AG09319 (cell line): ENCODE measurements at places on chromosomes 12 and 14.

GRCh38 chr14:50677527-50678063, 9.5 kb upstream of the SAV1 start:
- no peak for DNase-seq

GRCh38 chr12:106601496-106601895, 18.7 kb downstream of the RFX4 start:
- DNase-seq = no peak

DNA sequence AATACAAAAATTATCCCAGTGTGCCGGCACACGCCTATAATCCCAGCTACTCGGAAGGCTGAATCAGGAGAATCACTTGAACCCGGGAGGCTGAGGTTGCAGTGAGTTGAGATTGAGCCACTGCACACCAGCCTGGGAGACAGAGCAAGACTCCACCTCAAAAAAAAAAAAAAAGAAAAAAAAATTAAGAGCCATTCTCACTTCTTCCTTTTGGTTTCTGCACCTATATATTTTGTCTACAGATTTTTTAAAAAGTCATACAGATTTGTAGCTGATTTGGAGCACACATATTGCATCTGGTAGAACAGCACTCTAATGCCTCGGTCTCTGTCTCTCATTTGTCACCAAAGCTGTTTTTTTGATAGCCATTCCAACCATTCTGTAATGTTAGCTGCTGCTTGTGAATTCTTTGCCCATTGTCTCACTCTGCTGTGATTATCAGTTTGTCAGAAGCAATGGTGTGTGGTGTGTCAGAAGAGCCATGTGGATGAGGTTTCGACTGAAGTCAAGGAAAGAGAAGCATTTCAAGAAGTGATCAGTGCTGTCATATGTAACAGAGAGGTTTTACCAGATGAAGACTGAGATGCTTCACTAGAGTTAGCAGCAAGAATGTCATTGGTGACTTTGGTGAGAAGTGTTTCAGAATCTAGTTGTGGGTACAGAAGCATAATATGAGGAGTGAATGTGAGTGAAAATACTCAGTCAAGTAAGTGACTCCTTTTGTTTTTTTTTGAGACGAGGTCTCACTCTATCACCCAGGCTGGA, 8.7 kb upstream of the KTN1 start:
- DNase-seq = no peak

DNA sequence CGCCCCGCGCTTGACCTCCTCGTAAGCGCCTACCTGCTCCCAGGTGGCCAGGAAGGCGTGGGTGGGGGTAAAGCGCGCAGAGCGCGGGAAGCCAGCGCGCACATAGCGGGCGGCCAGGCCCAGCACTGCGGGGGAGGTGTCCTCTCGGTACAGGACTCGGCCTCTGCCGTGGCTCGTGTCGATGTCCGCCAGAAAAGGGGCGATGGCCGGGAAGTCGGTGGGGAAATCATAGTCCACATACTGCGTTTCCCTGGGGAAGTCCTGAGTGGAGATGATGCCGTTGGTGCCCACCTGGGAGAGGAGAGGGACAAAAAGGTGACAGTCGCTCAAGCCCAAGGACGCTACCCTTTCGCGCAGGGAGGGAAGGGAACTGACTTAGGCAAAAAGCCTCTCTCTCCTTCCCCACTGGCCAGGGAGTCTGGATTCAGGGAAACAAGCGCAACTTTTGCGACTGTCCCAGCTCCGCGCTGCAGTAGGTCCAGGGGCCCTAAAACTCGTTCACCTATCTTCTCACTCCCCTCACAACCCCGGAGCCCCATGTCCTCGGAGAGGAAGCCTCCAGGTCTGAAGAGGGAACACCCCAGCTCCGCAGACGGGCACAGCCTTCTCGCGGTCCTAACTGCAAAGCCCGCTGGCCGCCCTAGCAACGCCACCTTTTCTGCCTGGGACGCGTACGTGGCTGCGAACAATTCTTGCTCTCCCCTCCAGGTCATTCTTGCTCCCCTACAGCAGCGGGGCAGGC, 815 bp downstream of the NID2 start:
- DNase-seq = no peak

GRCh38 chr12:56898938-56899337, 35.3 kb downstream of the SDR9C7 start:
- DNase-seq = no peak

DNA sequence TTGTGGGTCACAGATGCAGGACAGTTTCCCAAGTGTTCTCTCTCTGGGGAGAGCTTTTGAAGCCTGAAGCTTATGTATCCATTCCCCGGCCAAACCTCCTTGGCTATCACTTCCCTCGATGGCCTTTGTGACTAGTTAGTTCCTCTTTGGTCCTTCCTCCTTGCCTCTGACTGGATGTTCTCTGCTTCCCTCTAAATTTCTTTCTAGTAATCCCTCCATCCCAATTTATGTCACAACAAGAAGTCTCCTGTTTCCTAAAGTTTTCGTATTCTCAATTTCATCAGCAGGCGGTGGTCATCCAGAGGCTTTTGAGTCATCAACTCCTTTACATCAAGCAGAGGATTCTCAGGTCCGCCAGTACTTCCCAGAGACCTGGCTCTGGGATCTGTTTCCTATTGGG, 27.5 kb downstream of the A2ML1 start:
- no peak for DNase-seq

DNA sequence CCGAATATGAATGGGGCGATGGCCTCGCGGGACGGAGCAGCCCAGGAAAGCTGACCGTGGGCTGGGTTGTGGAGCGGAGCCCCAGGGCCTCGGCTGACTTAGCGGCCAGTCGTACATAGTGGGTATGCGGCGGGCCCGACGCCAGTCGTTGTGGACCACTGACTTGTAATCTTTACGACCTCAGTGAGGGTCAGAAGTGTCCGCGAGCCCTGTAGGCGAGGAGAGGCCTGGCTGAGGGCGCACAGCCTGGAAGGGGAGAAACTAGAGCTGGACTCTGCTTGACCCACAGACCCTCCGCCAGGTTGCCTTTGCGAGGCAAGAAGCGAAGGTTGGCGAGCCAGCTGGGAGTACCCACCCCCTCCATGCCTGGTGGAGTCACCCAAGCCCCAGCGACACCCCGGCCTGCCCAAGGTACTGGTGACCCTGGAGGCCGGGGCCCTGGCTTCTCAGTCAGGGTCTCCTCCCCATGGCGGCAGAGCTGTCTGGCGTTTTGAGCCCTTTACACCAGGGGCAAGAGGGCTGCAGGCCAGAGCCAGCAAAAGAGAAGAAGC, 15.6 kb upstream of the DYNC1H1 start:
- DNase-seq = no peak

GRCh38 chr14:95520346-95520745, 3.9 kb upstream of the SYNE3 start:
- DNase-seq = no peak

DNA sequence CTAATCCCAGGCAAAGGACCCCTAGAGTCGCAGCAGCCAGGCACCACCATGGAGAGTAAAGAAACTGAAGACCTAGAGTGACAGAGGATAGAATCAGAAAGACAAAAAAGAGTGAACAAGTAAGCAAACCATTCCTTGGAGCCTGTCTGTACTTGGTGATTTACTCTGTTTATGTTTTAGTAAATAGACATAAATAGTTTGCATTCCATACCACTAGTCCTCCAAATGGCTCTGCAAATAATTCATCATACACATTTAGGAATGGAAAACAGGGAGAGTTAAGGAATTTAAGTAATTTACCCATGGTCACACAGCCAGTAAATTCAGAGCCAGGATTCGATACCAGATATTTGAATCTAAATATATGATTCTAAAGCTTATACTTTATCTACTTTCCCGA, 2.8 kb downstream of the OLR1 start:
- DNase-seq = no peak

GRCh38 chr12:120283318-120283717, 8.4 kb downstream of the RNU4-2 start:
- no peak for DNase-seq

DNA sequence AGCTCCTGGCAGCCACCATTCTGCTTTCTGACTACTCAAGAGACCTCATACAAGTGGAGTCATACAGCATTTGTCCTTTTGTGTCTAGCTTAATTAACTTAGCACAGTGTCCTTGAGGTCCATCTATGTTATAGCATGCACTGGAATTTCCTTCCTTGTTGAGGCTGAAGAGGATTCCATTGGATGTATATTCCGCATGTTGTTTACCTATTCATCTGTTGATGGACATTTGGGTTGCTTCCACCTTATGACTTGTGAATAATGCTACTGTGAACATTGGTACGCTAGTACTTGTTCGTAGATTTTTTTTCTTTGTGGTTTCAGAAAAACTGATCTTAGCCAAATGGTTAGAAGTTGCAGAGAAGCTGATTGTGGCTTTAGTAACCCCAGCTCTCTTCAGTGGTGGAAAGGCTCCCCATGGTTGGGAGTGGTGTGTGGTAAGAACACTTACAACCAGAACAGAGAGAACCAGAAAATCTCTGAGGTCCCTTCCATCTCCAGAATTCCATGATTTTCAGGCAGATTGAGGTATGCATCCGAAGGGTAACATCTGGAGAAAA, 118.4 kb downstream of the SAMD4A start:
- DNase-seq = no peak

- no peak for DNase-seq
These were observed 3.9 kb upstream of the SERPINA4 start for GRCh38 chr14:94557327-94557726.

GRCh38 chr12:88334271-88334670, 192.2 kb downstream of the TMTC3 start:
- DNase-seq = no peak

DNA sequence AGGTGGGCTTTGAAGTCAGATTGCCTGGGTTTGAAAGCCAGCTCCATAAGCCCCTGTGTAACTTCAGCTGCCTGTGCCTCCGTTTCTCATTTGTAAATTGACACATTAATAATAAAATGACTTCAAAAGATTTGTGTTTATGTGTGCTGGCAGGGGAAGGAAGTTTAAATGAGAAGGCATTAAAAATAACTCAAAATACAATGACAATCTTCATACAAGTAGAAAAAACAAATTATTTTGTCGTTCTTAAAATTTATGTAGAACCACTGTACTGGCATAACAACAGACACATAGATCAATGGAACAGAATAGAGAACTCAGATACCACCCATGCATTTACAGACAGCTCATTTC, 83.0 kb downstream of the PPM1A start:
- no peak for DNase-seq

DNA sequence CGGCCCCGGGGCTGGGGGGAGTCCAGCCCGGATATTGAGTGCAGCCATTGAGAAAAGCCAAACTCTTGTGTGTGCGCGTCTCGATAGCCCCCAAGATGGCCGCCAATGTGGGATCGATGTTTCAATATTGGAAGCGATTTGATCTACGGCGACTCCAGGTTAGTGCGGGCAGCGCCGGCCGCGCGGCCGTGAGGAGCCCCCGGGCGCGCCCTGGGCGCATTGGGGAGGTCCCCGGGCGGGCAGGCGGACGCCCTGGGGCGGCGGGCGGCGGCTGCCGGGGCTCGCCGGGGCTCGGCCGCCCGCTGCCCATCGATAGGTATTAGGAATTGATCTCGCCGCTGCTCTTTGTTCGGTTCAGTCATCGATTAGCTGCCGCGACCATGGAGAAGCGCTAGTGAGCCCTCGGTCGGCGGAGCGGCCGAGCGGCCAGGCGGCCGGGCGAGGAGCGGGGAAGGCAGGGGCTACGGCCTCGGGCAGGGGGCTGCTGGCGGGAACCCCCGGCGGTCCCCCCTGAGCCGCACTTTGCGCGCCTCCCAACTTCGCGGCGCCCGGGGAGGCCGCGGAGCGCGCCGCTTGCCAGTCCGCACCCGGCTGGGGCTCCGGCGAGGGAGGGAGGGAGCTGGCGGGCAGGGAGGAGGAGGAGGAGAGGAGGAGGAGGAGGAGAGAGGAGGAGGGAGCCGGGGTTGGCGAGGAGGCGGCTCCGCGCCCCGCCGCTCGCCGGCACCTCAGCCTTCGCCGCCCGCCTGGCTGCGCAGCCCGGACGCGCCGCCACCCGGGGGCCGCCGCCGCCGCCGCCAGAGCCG, 113.9 kb upstream of the MYL2 start:
- DNase-seq = no peak

DNA sequence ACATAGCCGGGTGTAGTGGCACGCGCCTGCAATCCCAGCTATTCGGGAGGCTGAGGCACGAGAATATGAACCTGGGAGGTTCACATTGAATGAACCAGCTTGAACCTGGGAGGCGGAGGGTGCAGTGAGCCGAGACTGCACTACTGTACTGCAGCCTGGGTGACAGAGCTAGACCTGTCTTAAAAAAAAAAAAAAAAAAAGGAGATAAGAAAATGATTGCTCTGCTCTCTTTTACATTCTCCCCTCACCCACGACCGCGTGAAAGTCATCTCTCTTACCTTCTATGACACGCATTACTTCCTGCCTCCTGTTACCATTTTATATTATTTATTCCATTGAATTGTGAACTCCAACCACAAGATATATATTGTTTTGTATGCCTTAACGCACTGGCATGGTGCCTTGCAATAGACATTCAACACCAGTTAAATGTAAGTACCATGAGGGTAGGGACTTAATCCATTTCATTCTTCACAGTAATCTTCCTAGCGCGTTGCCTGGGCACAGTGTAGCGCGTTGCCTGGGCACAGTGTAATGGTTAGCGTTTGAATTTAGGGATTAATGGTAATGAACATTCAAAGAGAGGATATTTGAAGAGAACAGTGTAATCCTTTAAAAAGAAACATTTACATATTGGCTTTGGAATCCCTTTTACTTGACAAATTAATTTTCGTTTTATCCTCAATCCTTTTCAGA, 2.7 kb downstream of the RAP1B start:
- DNase-seq = no peak

GRCh38 chr12:13973996-13974395, 7.4 kb downstream of the GRIN2B start:
- no peak for DNase-seq

- DNase-seq = no peak
These were observed 5.2 kb upstream of the PNMA1 start for GRCh38 chr14:73719361-73719760.

DNA sequence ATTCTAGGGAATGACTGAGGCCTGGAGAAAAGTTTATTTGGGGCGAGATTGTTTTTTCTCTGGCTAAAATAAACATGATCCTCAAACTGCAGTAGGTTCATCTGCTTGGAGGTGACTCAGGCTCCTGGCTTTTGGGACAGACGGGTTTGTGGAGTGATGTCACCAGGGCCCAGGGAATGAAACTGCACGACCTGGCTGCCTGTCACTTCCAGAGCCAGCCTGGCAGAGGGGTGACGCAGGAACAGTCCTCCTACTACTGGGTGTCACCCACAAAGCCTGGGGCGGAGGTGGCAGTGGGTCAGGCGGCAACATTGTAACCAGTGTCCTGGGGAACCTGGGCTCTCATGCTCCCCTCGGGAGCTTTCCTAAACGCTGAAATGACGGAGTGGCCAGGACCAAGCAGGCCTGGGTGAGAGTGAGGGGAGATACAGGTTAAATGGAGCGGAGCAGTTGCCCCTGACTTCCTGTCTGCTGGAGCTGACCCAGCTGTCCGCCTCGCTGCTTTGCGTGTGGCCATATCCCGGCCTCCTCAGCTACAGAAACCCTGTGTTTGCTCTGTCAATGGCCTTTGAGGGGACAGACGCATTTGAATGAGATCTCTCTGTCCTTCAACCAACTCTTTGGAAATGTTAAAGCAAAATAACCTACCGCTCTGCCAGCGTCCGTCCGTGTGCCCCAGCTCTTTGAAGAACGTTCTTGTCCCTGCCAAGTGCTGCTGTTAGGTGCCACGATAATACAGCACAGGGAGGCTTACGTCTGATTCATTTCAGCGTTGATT, 6.5 kb downstream of the HIP1R start:
- no peak for DNase-seq

- no peak for DNase-seq
These were observed 849 bp upstream of the PLD4 start for GRCh38 chr14:104923640-104924420.
